ENCODE measurements at places on chromosomes 11 and 22.
A peak's percentile ranks its signal among the peaks of the same experiment; 100 is the strongest.

- no peak for DNase-seq
These were observed 4.1 kb upstream of the ACER3 start for GRCh38 chr11:76856571-76856970.

DNA sequence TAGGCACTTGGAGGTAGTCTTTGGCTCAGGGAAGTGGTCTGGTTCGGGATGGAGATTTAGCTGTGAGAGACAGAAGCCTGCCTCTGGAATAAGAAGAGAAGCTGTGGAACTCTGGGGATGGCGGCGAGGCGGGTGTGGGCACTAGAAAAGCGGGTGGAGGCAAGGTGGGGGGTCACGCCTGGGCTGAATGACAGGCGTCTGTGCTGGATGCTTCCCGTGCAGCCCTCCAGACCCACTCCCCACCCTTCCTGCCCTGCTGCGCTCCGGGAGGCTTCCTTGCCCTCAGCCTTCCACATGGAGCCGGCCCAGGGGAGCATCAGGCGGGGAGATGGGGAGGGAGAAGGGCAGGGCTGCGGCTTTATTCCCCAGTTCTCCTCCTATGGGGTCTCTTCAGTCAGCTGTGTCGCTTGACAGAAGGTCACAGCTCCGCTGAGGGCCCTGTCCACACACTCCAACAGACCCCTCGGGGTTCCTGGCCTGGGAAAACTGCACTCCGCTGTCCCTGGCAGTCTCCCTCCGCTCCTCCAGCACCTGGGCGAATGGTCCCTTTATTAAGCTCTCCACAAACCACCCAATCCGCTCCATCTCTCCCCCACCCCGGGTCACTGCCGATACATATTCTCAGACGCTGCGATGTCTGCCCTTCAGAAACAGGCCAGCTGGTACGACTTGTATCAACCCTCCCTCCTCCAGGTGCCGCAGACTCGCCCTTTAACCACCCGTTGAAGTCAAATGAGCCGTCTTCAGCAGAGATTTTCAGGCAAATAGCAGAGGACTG, 6.2 kb downstream of the DNAJB13 start:
- peak; percentile 27 for DNase-seq

GRCh38 chr11:112343368-112344039, 82.8 kb upstream of the PLET1 start:
- no peak for DNase-seq

DNA sequence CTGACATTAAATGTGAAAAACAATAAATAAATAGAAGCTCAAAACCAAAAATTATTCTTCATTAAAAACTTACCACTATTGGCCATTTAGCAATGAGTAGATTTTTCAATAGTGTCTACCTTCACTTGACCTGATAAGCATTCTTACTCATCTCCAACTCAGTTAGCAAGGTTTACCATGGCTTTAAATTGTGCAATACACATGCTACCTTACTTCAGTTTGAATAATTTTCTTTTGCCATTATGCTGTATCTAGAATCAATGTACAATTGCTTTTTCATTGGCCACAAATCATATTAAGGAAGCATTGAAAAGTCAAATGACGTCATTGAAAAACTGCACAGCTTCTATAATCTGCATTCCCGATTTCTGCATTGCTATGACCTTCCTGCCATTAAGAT, 64.9 kb downstream of the SVIP start:
- no peak for DNase-seq

GRCh38 chr11:57318178-57318577, 6.6 kb downstream of the TNKS1BP1 start:
- no peak for DNase-seq

Data from activated T-cell treated with anti-CD3 and anti-CD28 coated beads, Interleukin-2, amount 50 U/mL, for 24 hours (primary cell).